T-helper 2 cell (primary cell): ENCODE measurements at places on chromosomes 5 and 9.

DNA sequence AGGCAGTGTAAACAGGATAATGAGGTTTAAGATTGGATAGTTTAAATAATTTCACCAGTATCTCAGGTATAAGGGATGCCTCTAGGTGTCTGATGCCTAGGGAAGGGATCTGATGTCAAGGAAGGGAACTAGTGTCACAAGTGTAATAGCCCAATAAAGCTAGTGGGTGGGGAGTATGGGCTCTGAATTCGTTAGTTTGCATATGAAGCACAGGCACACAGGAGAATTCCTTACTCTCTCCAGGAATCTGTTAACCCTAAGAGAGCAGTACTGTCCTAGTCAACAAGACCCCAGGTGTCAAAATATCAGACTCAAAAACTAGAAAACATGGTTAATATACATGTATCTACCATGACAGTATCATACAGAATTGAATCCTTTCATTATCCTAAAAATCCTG lies 352.5 kb upstream of the CYLC2 start:
- no peak for DNase-seq

- DNase-seq: no peak
Observed at GRCh38 chr9:76521906-76522305, 62.9 kb downstream of the GCNT1 start.

GRCh38 chr9:126822278-126822677 lies 17.4 kb downstream of the ZBTB43 start:
- no peak for DNase-seq

DNA sequence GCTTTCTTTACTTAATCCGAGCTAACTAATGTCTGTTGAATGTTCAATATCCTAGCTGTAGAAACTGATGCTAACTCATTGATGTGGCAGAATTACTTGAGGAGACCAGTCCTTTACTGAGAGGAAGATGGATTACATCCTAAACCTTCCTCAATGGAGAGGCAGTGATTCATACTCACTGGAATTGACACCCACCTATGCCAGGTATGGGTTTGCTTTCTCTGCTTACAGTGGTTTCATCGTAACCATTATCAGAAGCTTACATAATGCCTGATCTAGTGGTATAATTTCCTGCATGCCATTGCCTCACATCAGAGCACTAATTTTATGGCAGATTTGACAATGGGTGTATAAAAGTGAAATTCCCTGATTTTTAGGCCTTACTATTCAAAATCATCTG lies 384.7 kb downstream of the ANXA1 start:
- DNase-seq: no peak

DNA sequence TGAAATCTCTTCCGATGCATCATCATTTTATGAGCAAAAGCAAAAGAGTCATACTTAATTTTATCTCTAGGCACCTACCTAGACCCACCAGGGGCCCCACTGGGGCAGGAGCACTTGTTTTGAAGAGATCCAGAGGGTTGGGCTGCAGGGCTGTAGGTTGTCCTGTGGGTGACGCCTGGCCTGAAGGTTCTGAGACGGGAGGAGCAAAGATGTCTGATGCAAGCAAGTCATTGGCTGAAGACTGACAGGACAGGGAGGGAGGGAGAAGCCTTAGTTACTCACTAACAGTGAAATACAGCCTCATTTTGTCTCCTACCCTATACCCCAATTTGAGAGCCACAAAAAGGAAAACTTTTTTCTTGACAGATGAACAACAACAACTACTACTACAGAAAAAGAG lies 17.1 kb upstream of the C9 start:
- no peak for DNase-seq

DNA sequence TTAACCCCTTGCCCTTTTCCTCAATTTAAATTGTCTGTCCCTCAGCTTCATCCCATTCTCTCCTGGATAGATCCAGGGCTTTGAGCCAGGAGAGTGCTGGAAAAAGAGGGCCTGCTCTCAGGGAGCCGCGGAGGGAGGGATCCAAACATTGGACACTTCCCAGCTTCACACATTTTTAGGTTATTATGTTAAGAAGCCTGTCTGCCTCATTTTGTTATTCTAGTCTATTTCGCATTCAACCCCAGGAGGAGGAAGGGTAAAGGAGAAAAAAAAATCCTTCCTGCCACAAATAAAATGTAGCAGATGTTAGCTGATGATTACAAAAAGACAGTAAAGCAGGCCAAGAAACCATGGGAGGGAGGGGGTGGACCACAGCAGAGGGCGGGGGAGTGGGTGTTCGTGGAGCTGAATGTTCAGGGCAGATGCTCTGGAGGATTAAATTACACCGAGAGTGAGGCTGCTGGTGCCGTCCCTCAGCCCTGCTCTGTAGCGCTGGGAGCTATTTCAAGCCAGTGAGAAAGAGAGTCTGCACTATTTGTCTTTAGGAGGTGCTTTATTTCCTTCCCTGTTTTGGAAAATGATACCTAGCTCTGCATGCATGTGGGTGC lies 60.6 kb upstream of the ZFR start:
- peak; percentile 70 for DNase-seq

DNA sequence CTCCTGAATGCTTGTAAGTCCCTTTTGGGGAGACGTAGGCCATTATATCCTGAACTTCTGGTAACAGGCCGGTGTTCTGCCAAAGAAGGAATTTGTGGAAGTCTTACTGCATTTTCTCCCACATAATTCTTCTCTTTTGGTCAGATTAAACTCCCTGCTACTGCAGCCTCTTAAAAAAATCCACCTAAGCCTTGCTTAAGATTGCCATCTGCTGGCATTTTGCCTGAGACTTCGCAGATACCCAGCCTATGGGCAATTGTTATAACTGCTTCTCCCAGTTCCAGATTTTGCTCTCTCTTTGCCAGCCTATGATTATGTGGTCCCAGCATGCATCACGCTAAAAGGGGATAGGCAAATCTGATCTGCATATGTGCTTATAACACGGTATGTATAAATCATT lies 391.6 kb upstream of the CHD1 start:
- DNase-seq: no peak

GRCh38 chr5:42059291-42059690 lies 134.2 kb downstream of the FBXO4 start:
- no peak for DNase-seq

GRCh38 chr9:37324691-37325490 lies 97.6 kb upstream of the GRHPR start:
- no peak for DNase-seq

DNA sequence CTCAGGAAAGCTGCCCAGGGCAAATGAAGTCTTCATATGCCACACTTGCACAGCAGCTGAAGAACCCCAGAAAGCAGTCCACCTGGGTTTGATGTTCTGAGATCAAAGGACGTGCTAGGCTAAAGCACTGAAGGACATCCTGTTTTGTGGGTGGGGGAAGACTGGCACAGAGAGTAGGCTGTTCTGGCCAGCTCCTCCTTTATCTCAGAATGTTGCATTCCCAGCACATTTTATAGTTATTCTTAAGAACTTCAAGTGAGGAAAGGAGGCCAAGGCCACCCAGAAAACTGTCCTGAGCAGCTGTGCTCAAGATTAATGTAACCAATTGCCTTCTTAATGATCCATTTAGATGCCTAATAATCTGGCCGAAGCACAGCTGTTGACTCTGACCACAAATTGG lies 10.9 kb downstream of the SHOC1 start:
- DNase-seq: no peak

DNA sequence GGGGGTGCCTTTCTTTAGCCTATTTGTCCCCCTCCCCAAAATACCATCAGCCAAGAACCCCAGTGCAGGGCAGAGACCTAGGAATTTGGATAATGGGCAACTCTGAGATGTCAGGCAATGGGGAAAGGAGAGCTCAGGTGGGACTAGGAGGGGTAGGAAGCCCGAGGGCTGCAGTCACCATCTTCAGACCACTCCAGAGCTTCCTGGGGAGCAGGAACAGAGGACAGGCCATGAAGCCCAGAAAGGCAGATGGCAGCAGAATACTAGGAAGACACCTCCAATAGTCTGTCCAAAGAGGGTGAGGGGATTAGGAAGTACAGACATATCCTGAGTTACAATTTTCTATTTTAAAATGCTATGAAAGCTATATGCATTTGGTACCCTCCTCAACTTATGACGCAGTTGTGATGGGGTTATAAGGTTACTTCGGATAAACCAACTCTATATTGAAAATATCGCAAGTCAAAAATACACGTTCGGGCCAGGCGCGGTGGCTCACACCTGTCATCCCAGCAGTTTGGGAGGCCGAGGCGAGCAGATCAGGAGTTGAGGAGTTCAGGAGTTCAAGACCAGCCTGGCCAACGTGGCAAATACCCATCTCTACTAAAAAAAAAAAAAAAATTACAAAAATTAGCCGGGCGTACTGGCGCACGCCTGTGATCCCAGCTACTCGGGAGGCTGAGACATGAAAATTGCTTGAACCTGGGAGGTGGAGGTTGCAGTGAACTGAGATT lies 34.6 kb upstream of the IL17B start:
- no peak for DNase-seq

DNA sequence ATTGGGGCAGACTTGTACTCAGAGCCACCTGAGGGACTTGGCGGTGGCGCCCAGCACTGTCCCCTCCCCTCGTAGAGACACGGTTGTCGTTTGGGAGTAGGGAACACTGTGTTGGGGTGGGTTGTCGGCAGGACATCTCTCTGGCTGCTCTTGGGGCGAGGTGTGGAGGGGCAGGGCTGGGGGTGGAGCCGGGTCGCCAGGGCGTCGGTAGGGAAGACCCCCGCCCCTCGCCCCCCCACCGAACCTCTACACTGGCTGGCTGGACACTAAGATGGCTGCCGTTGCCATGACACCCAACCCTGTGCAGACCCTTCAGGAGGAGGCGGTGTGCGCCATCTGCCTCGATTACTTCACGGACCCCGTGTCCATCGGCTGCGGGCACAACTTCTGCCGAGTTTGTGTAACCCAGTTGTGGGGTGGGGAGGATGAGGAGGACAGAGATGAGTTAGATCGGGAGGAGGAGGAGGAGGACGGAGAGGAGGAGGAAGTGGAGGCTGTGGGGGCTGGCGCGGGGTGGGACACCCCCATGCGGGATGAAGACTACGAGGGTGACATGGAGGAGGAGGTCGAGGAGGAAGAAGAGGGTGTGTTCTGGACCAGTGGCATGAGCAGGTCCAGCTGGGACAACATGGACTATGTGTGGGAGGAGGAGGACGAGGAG lies 778 bp downstream of the TRIM41 start:
- peak; percentile 77 for DNase-seq

DNA sequence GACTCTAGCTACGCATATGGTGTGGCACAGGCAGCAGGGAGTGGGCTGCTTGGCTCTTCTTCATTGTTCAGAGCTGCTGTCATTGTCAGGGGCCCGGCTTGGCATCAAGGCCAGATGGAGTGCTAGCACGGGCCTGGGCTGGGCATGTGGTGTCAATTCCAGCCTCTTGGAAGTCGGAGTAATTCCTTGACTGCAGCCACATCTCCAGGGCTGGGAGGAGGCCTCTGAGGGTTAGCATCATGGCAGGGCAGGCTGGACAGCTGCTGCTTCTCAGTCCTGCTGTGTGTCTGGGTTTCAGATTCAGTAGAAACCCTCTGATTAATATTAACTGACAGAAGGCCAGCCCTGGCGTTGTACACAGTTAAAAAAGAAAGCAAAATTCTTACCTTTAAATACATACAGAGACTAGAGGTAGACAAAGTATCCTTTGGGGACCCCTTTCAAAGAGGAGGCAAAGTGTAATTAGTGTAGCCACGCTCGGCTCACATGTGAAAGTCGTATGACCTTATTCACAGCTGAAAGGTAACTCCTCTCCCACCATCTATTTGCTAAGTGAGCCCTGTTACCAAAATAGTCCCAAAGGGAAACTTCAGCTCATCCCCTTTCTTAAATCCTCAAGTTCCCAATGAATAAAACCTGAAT lies 126.4 kb downstream of the DOCK2 start:
- no peak for DNase-seq

GRCh38 chr5:156755421-156756087 lies 94.5 kb upstream of the PPP1R2B start:
- DNase-seq: no peak

- DNase-seq: no peak
Observed at GRCh38 chr9:110605565-110605964, 26.0 kb upstream of the SVEP1 start.

DNA sequence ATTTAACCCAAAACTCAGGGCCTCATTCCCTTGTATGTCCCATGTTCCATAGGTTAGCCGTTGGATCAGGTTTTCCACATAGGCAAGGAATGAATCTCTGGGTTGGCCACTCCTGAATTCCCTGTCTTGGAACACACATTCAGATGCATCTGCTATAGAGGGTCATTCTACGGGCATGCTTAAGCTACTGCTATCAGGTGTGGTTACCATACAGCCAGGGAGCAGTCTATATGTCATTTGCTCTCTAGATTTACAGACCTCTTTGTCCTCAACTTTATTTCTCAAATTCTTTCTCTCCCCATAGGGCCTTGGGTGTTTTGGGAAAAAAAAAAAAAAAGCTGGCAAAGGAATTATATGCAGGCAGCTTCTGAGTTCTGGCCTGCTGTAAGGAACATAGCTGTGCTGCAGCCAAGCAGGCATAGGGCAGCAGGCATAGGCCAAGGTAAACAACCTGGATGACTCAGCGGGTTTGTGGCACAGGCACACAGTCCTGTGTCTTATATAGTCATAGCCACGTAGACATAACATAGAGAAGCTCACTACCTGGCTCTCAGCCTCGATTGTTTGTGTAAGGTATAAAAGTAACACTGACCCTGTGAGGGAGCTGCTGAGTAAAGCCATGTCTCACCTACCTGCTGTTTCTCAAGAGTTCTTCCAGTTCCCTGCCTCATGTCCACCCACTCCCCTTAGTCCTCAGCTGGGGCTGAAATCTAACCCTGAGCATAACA lies 141.5 kb downstream of the OSTF1 start:
- no peak for DNase-seq

GRCh38 chr5:170861667-170861916 lies 226 bp upstream of the RANBP17 start:
- no peak for DNase-seq

GRCh38 chr9:6414247-6414641 lies 1.2 kb downstream of the UHRF2 start:
- no peak for DNase-seq

DNA sequence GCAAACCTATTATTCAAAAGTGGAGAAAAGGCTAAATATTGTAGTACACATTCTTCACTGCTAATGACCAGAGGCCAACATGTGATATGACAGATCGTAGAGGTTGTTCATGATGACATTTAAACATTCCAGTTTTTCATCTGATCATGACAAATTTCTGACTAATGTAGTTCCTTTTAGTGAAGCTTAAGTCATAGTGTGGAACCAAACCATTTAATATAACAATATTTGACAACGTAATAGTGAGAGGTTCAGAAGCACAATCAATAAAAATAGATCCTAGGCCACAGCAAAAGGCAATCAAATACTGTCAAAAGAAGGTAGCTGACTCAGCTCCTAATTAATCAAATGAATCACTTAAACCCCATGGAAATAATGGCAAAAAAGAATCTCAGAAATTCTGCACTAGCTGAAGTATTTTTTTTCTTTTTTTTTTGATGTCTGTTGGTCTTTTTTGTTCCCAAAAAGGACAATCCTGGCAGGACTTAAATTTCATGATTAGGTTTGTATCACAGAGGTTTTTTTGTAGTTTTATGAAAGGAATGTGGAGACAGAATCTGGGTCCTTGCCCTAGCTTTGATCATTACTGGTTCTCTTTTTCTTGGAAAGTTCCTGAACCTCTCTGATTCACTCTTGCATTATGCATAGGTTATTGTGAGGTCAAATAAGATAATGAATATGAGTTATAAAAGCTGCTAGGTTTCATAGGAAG lies 795.0 kb downstream of the DTWD2 start:
- no peak for DNase-seq
